ENCODE measurements at places on chromosomes 6 and 20. TPM values are rescaled to one million over a fixed set of nuclear protein-coding genes. Genes with fewer than 3 reads are reported as not detected.
A peak's percentile ranks its signal among the peaks of the same experiment; 100 is the strongest.

FOXF2 gene
- total RNA-seq = 0.13 TPM

ZBTB9 gene
- 16.9 TPM for total RNA-seq

RAB32 gene
- 2.6 TPM for total RNA-seq

OPRM1 gene
- not detected for total RNA-seq

ZKSCAN3 gene
- 8.0 TPM for total RNA-seq

RNF144B gene
- 1.0 TPM for total RNA-seq

DNA sequence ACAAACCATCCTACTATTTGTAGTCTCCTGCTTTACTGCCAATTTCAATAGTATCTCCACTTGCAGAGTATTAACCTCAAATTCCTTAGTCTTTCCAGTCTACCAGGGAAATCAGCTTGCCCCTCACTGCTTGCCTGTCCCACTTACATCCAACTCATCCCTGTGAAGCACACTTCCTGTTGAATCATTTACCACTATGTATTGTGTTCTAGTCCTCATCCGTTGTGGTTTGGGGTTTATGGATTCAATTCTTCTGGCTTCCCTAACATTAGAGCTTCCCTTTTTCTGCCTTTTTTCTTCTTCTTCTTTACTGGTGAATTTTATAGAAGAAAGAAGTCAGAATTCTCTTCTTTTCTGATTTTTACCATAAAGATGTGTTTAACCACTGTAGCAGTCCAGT lies 5.1 kb upstream of the TXLNB start:
- no peaks in the 10 kb centered on the region for H3K27me3 ChIP-seq
- no peak overlapping the region for H3K27ac ChIP-seq
- no peaks in the 10 kb centered on the region for H3K36me3 ChIP-seq
- no peaks in the 10 kb centered on the region for H3K4me1 ChIP-seq

DNA sequence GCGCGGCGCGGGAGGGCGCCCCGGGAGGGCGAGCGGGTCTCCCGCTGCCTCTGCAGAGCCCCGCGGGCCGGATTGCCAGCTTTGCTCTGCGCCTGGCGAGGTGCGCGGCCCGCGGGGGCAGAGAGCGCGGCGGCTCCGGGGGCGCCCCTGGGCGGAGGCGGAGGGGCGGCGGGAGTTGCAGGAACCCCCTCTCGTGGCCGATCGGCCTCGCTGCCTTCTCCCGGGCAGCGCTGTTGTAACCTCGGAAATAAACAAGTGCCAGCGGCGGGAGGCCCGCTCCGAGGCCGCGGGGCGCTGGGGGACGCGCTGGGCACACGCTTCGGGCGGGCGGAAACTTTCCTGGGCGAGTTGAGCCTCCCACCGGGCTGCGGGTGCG lies 1.2 kb downstream of the CDH4 start:
- H3K27me3 ChIP-seq = peaks cover 38% of the 10 kb centered on the region
- peak overlapping the region; percentile 57 for H3K27ac ChIP-seq

GRCh38 chr6:39804466-39805065 lies 12.4 kb downstream of the DAAM2 start:
- DNase-seq = no peak
- no peak overlapping the region for H3K4me3 ChIP-seq
- no peaks in the 10 kb centered on the region for H3K27me3 ChIP-seq
- no peaks in the 10 kb centered on the region for H3K36me3 ChIP-seq

DNA sequence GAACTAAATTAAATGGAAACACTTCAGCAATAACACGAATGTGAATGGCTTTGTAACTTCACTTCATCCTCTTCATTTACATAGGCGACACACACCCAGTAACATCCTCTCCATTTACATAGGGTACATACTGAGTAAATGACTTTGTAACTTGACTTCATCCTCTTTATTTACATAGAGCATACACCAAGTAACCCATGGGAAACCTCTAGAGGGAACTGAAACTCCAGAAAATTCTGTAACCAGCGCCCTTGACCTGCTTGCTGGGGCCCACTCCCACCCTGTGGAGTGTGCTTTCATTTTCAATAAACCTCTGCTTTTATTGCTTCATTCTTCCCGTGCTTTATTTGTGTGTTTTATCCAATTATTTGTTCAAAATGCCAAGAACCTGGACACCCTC lies 81.6 kb upstream of the OPRM1 start:
- no peaks in the 10 kb centered on the region for H3K27me3 ChIP-seq
- no peak for DNase-seq
- no peak overlapping the region for H3K4me3 ChIP-seq
- no peaks in the 10 kb centered on the region for H3K36me3 ChIP-seq
- H3K4me1 ChIP-seq = no peaks in the 10 kb centered on the region
- H3K27ac ChIP-seq = no peak overlapping the region

- H3K27me3 ChIP-seq = no peaks in the 10 kb centered on the region
- no peaks in the 10 kb centered on the region for H3K4me1 ChIP-seq
- no peak overlapping the region for H3K27ac ChIP-seq
- peaks cover 11% of the 10 kb centered on the region for H3K36me3 ChIP-seq
These were observed 7.6 kb upstream of the BTN3A3 start for GRCh38 chr6:26432627-26433201.

DNA sequence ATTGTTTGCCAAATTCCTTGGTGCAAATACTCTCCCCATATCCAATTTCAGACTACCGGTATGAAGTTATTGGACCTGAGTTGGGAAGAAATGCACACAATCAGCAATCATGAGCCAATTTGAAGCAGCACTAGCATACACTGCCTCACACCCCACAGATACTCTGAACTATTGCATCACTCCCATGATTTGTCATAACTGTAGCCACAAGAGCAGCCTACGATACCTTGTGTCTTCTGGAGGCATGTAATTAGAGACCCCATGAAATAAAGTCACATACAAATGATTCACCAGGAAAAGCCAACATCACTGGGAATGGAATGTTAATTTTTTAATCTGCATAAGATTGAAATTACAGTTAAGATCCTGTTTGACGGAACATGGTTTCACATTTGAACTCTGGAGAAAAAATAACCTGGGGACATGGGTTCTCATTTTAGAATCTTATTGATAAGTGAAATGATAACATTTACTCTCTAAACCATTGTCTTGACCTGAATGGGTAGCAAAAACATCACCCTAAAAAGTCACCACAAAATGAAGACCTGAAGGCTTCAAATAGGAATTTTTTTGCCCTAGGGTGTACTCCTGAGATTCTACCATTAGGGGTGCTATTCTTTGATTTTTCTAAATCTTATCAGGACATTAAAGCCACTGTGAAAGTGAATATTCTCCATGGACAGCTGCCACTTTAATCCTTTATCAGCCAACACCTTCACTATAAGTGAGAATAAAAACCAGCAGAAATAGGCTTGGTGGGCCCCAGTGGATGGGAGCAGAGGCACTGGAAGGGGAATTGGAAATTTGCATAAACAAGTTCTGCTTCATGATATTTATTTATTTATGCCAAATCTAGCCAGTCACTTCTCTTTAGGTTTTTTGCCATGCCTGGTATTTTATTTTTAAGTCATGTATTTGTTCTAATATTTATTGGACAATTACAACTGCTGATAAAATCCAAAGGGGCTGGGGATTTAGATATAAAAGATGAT lies 34.5 kb upstream of the HBS1L start:
- no peaks in the 10 kb centered on the region for H3K4me1 ChIP-seq
- no peaks in the 10 kb centered on the region for H3K36me3 ChIP-seq
- no peak overlapping the region for H3K4me3 ChIP-seq
- H3K27ac ChIP-seq = no peak overlapping the region

DNA sequence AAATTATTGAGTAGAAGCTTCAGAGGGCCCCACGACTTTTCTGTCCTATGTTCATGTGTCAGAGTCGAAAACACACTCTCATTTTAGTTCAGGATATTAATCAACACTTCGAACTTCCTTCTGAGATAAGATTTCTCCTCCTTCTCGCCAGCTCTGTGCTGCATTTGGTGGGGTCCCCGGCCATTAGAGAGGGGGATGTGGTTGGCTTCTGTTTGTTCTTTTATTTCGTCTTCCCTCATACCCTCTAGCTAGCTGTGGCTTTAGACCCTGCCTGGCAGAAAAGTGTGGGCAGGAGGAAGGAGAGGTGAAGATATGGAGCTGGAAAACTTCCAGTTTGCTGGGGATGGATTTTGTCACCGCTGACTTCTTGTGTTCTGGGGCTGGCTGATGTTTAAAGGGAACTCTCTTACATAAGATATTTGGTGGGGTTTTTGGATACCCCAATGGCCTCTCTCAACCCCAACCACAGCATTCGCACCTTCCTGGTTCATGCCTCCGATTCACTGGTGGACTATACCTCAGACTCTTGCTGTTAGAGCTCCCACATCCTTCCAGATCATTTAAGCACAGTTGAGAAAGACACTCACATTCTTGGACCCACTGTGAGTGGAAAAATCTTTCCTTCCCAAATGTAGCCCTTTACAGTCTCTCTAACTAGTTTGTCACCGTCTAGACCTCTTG lies 30.7 kb upstream of the TMX4 start:
- DNase-seq = no peak
- no peak overlapping the region for H3K27ac ChIP-seq
- H3K4me3 ChIP-seq = no peak overlapping the region
- H3K4me1 ChIP-seq = no peaks in the 10 kb centered on the region
- no peaks in the 10 kb centered on the region for H3K27me3 ChIP-seq

DNA sequence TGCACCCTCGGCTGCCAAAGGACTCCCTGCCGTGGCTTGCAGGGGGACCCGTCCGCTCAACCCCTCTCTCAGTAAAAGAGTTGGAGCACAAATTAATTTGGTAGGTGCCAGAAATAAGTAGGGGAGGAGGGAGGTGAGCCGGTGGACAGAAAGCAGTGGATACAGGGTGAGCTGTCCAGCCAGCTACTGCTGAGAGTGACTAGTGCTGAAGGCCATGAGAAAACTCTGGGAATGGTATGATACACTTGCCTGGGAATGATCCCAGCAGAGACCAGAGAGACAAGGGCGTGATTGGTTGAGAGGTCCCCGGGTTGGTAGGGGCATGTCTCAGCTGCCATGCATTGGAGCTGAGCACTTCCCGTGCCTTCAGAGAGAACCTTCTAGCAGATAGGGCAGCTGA lies 15.7 kb downstream of the FOXQ1 start:
- DNase-seq = no peak
- no peak overlapping the region for H3K4me3 ChIP-seq
- H3K4me1 ChIP-seq = no peaks in the 10 kb centered on the region
- H3K27me3 ChIP-seq = peaks cover 4% of the 10 kb centered on the region
- no peaks in the 10 kb centered on the region for H3K36me3 ChIP-seq

- H3K27me3 ChIP-seq = peaks cover 44% of the 10 kb centered on the region
- no peak for DNase-seq
- no peak overlapping the region for H3K4me3 ChIP-seq
- H3K36me3 ChIP-seq = no peaks in the 10 kb centered on the region
- H3K27ac ChIP-seq = no peak overlapping the region
These were observed 2.5 kb downstream of the SLC17A1 start for GRCh38 chr6:25829375-25829774.

DNA sequence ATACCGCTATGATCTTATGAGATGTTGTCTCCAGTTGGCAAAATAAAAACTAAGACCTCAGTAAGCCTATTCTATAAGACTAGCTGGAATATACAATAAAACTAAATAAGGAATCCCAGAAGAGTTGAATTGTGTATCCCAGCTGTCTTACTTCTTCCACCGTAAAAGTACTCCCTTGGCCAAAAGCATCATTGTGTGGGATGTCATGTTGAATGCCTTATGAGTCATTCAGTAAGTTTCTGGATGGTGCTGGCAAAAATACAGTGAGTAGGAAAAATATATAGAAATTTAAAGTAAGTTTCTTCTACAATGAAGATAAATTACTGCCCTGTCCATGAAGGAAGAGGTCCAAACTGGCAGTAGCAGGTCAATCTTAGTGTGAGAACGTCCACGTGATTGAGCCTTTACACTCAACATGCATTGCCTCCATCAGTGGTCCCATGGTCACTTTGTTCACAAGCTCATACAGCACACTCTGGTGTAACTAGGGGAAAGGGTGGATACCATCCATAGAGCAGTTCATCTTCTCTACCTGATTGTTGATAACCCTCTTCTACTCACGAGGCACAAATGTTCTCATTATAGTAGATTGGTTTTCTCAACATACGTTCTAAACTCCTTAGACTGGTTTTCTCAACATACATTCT lies 13.7 kb upstream of the ZNF318 start:
- no peak overlapping the region for H3K27ac ChIP-seq
- DNase-seq = no peak
- H3K36me3 ChIP-seq = no peaks in the 10 kb centered on the region
- H3K4me3 ChIP-seq = no peak overlapping the region
- H3K27me3 ChIP-seq = no peaks in the 10 kb centered on the region

DNA sequence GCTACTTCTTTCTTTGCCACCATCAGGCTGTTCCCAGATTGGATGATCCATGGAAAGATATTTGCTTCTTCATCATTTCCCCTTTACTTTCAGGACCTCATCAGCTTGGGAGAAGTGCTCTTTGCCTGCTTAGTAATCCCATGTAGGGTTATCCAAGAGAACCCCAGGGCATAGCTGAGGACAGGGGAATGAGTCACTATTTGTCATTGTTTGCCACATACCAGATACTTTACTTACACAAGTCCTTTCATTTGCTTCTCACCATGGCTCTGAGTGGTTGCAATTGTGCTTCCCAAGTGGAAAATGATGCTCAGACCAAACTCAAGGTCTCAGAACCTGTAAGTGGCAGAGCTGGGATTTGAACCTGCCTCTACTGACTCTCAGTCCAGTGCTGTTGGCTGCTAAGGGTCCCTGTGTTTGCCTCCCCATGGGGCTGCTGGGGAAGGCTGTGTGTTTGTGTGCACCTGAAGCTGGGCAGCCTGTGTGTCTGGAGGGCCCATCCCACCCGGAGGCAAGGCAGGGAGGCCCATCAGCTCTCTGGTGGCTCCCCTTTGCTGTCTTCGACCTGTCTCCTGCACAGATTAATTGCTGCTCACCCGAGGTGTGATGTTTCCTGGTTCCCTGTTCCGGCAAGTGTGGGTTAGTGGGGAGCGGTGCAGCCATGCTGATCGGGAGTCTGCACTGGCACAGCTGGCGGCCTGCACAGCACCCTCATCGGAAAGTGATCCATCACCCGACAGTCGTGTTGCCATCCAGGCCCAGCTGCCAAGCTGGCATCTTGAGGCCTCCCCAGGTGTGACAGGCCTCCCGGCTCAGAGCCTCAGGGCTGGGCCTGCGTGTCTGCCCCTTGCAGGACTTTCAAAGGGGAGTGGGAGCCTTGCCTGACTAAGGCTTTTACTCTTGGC lies 228.8 kb downstream of the DHX35 start:
- DNase-seq = no peak
- no peaks in the 10 kb centered on the region for H3K4me1 ChIP-seq
- no peak overlapping the region for H3K4me3 ChIP-seq
- no peaks in the 10 kb centered on the region for H3K36me3 ChIP-seq
- no peak overlapping the region for H3K27ac ChIP-seq
- H3K27me3 ChIP-seq = peaks cover 7% of the 10 kb centered on the region

GRCh38 chr6:106213660-106214289 lies 111.8 kb downstream of the ATG5 start:
- no peak overlapping the region for H3K4me3 ChIP-seq
- H3K36me3 ChIP-seq = no peaks in the 10 kb centered on the region
- H3K27ac ChIP-seq = no peak overlapping the region
- no peaks in the 10 kb centered on the region for H3K4me1 ChIP-seq

GRCh38 chr6:147508042-147508865 lies at the start of gene SAMD5:
SAMD5 (plus strand) TSS chr6:147508690; CDS start chr6:147508929, 239 bp downstream.
- peak within 1 kb of the TSS; percentile 59 for H3K27ac ChIP-seq
- DNase-seq = peak; percentile 83
- peaks cover 12% of the 10 kb centered on the region for H3K27me3 ChIP-seq
- peak within 1 kb of the TSS; percentile 78 for H3K4me3 ChIP-seq
- peaks cover 8% of the 10 kb centered on the region for H3K4me1 ChIP-seq

Data from A673 (cell line).